ENCODE measurements at places on chromosomes 2 and 18.

DNA sequence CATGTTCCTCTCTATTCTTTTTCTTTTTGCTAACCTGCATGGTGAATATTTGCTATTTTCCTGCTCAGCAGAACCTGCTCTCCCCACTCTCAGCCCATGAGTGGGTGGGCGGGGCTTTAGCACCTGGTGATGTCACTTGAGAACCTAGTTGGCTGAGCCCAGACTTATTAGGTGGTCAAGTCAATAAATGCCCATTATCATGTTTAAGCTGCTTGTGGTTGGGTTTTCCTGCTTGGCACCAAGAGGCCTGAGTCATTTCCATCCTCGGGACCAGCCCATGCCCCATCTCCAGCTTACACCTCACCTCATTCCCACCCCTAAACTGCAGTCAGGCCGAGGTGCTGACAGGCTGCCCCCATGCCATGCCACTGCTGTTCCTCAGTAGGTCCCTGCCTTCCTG lies 226.6 kb downstream of the ANKRD30B start:
- peak; percentile 24 for DNase-seq

- peak; percentile 57 for DNase-seq
These were observed 83.2 kb upstream of the FRZB start for GRCh38 chr2:182949572-182950189.

DNA sequence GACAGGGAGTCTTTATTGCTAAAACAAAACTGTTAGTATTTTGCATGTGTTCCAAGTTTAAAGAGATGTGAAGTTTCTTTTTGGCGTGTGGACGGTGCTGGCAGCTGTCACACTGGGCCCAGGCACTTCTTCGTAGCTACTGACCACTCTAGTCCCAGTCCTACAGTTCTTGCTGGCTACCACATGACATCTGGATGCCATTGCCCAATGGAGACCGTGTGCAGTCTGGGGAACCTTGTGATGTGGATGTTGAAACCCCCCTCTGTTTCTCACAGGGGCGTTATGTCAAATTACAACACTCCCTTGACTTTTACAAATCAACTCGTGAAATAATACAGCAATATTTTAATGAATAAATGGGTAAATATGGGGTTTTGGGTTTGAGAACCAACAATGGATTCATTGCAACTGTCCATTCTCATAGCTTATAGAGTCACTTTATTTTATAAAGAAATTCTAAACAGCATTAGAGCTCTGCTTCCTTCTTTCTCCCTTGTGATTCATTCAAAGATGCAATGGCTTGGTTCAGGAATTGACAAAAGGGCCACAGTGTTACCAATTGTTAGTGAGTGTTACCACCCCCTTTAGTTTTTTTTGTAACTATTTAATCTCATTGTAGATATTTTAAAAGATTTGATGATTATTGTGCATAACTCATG lies 1.2 kb downstream of the GPD2 start:
- DNase-seq = no peak

DNA sequence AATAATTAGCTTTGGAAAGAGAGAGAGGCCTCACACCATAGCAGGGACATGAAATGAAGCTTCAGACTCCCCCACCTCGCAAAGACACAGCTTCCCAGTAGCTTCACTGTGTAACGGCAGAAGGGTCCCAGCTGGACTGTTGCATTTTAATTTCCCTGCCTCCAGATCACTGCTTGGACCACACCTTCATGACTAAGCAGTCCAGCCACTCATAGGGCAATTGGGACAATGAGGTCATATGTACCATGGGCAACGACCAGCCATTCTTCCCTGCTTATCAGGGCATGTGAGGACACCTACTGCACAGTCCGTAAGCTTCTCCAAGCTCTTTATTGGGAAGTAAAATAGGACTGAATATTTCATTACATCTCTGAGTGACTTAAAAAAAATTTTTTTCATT lies 183.0 kb downstream of the MREG start:
- DNase-seq = no peak

DNA sequence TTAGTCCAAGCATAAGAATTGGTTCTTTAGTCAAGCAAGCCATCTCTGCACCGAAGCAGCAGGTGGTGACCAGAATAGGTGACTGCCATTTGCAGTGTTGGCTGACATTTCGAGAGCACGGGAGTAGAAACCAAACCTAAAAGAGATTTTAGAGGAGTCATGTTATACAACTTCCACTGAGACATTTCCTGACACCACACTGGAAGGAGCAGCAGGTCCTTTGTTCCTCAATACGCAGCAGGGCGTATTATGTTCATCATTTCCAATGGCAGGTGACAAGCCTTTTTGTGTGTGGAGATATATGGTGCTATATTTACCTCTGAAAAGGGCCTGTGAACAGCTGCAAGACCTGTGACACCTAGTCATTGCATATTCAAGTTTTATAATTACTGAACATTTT lies 418.8 kb upstream of the NETO1 start:
- no peak for DNase-seq

GRCh38 chr2:99422599-99422998 lies 67.2 kb downstream of the REV1 start:
- DNase-seq = no peak

All from ACHN (cell line).